Ureter (tissue), 1 donor: ENCODE measurements at places on chromosomes 1 and 21.

- no peak for DNase-seq
Measured at GRCh38 chr1:167483790-167484189, 34.5 kb downstream of the CD247 start.

DNA sequence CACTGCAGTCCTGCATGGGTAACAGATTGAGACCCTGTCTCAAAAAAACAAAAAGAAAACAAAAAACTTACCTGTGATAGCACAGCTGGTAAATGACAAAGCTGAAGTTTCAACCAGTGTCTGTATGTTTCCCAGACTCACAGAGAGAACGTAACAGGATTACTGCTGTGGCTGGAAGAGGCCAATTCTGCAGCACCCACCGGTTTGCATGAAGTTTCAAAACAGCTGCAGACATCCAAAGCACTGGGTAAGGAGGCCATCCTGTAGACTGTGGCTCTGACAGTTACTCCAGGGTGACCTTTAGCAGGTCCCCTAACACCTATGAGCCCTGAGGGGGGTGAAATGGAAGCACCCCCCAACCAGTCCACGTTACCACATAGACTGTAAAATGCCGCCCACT, 7.5 kb downstream of the ID3 start:
- DNase-seq, result no peak

GRCh38 chr21:42228709-42229220, 9.8 kb downstream of the ABCG1 start:
- DNase-seq, result no peak

GRCh38 chr1:157870490-157870889, 28.9 kb upstream of the CD5L start:
- no peak for DNase-seq

- DNase-seq, result no peak
Measured at GRCh38 chr1:9908871-9909233, 1.2 kb downstream of the CTNNBIP1 start.

DNA sequence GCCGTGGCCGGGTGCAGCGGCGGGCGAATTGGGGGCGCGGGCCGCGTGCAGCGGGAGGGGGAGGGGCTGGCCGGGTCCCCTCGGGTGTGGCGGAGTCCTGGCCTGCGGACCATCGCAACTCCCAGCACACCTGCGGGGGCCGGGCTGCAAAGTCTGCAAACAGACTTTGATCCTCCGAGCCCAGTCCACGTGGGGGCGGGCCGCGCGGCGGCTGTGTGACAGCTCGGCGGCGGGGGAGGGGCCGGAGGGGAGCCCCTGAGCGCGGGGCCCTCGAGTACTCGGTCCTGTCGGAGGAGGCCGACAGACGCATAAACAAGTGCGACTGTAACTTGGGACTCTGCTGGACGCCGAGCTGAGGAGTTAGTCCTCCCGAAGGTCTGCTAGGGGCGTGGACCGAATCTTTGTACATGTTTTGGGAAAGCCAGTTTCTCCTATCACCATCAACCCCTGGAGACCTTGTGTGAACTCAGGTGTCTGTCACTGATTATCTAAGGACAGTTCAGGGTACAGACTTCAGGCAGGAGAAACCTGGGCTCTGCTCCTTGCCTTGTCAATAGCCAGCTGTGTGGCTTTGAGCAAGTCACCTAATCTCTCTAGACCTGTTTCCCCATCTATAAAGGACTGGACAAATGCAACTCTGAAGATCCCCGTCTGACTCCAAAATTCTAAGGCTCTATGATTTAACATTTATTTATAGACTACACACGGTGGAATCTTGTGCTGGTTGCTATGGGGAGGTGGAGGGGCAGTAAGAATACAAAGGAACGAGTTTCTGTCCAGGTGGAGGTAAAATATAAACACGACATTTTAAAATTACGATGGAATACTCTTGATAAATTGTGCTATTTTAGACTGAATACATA, 710 bp upstream of the SLC30A1 start:
- DNase-seq, result no peak

DNA sequence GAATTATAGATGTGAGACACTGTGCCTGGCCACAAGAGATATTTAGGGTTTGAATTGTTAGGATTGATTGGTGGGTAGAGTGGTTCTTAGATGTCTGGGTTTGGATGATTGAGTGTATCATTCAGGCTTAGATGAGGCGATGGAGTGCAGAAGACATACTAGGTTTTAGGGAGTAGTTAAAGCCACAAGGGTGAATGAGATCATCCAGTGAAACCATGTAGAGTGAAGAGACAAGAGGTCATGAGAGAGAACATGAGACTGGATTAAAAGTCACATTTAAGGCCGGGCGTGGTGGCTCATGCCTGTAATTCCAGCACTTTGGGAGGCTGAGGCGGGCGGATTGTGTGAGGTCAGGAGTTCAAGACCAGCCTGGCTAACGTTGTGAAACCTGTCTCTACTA, 37.2 kb downstream of the ZFYVE9 start:
- no peak for DNase-seq

DNA sequence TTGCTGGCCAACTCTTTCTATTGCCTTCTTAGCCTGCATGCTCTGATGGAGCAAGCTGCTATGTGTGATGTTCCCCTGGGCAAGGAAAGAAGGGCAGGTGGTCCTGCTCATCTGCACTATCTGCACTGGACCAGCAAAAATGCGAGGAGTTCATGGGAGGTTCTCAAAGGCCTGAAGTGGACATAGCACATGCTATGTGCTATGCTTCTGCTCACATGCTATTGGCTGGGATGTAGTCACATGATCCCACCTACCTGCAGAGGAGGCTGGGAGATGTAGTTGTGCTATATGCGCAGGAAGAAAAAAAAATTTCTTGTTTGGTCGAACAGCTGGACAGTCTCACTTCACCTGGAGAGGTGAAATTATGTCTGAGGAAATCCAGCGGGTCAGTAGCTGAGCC, 587.7 kb downstream of the MATN1 start:
- no peak for DNase-seq

- no peak for DNase-seq
Measured at GRCh38 chr1:164842870-164843269, 283.9 kb downstream of the PBX1 start.

- no peak for DNase-seq
Measured at GRCh38 chr1:9066945-9067807, 2.3 kb downstream of the SLC2A5 start.

DNA sequence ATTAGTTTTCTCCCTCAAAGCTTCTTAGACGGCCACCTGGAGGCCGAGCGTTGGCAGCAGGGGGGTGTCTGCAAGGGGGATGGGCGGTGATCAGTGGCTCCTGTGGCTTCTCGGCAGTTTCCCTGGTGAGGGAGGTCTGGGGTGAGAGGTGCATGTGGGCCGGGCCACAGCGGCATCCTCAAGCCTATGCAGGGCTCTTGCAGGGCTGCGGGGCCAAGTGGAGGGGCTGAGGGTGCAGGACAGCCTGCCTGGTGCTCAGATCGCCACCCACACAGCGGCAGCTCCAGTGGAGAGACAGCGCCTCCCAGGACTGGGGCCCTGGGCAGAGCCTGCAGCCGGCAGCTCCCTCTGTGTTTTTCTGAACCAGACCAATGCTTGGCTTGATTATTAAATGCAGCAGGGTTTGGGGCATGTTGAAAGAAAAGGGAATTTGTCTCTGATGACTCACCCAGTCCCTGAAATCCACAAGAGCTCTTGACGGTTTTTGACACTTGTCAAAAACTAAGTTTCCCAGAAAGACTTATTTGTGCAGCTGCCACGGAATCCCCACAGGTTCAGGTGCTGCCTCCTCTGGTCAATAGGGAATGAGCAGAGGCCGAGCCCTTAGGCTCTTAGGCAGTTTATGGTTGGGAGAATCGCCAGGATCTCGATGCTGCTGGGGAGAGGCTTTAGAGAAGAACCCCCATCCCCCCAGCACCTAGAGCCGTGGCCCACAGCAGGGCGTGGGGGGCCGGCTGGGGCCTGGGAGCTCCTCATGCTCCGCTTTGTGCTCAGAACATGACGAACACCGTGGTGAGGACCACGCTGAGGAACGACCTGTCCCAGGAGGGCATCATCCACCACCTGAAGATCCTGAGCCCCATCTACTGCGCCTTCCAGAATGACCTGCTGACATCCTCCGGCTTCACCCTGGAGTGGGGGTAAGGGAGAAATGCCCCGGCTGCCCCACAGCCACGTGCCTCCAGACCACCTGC, 54.7 kb downstream of the UMODL1 start:
- no peak for DNase-seq

- DNase-seq, result peak; percentile 37
Measured at GRCh38 chr21:44708213-44708865, 3.0 kb downstream of the TSPEAR start.

DNA sequence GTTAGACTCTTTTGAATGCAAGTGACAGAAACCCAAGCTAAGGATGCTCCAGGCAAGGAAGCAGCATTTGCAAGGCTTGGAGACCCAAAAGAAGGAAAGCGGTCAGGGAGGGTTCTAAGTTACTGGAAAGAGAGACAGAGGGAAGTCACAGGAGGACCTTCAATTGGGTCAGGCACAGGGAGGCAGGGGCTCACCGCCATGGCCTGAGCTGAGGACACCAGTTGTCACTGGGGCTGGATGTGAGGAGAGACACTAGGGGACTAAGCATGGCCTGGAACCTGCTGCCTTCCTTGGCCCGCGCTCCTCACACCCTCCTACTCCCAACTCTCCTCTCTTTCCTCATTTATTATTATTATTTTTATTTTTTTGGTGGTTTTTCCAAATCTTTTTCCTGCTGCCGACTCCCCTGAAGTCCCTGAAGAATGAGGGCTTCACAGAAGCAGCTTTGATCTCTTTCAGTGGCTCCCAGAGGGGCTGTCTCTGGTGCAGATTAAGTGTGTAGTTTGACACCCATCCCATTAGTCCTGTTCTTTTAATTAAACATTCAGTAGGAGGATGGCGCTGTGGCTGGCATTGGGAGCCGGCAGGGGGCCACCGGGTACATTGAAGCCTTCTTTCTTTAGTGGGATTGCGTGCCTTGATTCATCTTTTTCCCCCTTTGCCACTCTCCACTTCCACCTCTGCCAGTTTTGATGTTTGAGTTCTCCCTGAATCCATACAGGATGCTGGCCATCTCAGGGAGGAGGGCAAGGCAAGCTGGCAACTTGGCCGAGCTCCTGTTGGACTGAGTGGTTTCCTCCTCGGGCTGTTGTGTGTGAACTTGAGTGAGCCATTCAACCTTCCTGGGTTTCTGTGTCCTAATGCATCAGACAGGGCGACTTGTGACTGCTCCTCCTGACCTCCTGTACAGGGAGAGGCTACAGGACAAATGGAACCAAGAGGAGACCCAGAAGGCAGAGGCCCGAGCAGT, 59.3 kb downstream of the MDM4 start:
- DNase-seq, result no peak

- no peak for DNase-seq
Measured at GRCh38 chr1:46520063-46520911, 30.7 kb downstream of the DMBX1 start.

GRCh38 chr1:200856716-200857357, 15.9 kb upstream of the GPR25 start:
- DNase-seq, result no peak

DNA sequence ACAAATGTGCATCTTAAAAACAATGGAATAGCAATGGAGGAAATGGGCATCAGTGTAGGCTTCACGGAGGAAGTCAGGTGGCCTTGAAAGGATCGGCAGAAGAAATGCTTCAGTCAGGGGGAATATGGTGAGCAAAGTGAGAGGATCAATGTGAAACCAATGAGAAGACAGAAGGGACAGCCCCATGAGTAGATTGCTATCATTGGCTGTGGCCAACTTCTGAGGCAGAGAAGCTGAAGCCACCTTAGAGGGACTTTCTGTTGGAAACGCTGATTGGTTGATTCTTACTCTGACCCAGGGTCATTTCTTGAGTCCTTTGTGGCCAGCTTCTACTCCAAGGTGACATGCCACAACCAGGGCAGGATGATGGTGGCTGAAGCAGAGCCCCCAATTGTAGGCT, 130.7 kb upstream of the ZNF648 start:
- no peak for DNase-seq

GRCh38 chr1:177505905-177506590, 335.3 kb downstream of the BRINP2 start:
- no peak for DNase-seq

DNA sequence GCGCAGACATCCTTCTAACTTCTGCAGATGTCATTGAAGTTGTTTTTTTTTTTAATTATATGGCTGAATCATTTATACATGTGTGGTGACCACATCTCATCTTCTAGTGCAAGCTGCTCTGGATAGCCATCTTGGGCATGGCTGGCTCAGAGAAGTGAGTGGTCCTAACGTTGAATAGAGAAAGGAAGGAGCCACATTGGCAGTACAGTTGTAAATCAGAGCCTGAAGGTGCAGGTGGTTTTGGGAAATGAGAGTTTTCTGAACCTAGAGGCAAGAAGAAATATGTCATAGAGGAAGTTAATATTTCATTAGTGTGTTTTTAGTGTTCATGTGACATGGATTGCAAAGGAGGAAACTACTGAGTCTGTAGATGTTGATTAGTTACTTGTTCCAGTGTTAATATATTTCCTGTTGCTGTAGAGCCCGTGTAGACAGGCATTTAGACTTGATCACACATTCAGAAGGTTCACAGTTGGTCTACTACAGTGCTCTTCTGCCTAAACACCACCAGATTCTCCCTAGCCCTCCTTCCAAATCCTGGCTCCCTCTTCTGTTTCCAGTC, 163.7 kb downstream of the ROR1 start:
- DNase-seq, result no peak

- no peak for DNase-seq
Measured at GRCh38 chr1:44275991-44276405, 62.7 kb downstream of the DMAP1 start.

DNA sequence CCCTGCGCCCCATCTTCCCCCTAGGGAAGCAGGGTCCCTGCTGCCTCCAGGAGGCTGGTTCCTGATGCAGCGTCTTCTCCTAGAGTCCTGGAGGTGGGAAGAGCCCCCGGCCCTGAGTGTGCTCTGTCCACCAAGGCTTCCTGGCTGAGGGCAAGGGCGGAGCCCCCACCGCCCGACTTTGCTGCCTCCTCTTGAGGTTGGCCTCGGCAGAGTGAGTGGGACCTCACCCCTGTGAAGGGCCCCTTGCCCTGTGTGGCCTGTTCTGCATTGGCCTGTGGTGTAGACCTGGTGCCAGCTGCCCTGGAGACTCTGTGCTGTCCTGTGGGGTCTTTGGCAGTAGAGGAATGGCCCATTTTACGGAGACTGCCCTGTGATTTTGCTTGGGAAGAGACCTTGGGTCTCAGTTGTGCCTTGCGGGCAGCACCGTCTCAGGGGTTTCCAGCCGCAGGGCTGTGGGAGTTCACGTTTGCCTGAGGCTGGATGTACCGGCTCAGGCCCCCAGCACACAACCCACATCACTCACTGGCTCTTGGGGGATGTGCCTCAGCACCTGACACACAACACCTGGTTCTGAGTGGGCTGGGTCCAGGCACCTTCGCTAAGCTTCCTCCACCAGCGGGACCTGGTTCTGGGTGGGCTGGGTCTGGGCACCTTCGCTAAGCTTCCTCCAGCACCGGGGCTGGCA, 73.6 kb downstream of the SKI start:
- DNase-seq, result no peak

- no peak for DNase-seq
Measured at GRCh38 chr1:39043513-39043912, 17.4 kb downstream of the NDUFS5 start.

DNA sequence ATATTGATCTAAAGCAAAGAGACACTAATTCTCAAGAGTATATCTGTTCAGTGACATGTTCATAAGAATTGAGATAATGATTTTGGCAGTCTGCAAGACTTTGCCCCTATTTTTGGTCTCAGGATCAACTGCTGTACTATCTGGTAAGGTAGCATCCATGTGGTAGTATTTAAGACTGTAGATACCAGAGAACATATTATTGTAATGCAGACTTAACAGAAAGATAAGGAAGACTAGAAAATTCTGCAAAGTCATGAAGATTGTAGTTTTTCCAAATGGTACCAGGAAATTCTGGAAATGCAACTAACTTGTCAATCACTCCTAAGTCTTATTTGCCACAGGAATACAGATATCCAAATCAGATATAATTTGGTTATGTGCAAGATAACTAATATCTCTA, 35.1 kb downstream of the RNF2 start:
- DNase-seq, result no peak
